M059J (cell line): ENCODE measurements at places on chromosomes 13 and 19. TPM values are rescaled to one million over a fixed set of nuclear protein-coding genes. Genes with fewer than 3 reads are reported as not detected.
A peak's percentile ranks its signal among the peaks of the same experiment; 100 is the strongest.

MEIOSIN gene
- total RNA-seq, result 0.25 TPM in 1 of 2 replicates, not detected in the other

KEAP1 gene
- 39.8 and 75.4 TPM in 2 replicates for total RNA-seq

- DNase-seq, result no peak
Observed at GRCh38 chr13:30006246-30006645, 155.8 kb upstream of the UBL3 start.

- DNase-seq, result no peak
Observed at GRCh38 chr19:49787746-49788145, 20.9 kb downstream of the AP2A1 start.

- peak; percentile 59 for DNase-seq
Observed at GRCh38 chr13:28100150-28101121, at the start of gene FLT3. Gene FLT3 (minus strand): TSS chr13:28100576. CDS start chr13:28100510, 66 bp downstream.
